ENCODE measurements at places on chromosomes 11 and 22.
A peak's percentile ranks its signal among the peaks of the same experiment; 100 is the strongest.

DNA sequence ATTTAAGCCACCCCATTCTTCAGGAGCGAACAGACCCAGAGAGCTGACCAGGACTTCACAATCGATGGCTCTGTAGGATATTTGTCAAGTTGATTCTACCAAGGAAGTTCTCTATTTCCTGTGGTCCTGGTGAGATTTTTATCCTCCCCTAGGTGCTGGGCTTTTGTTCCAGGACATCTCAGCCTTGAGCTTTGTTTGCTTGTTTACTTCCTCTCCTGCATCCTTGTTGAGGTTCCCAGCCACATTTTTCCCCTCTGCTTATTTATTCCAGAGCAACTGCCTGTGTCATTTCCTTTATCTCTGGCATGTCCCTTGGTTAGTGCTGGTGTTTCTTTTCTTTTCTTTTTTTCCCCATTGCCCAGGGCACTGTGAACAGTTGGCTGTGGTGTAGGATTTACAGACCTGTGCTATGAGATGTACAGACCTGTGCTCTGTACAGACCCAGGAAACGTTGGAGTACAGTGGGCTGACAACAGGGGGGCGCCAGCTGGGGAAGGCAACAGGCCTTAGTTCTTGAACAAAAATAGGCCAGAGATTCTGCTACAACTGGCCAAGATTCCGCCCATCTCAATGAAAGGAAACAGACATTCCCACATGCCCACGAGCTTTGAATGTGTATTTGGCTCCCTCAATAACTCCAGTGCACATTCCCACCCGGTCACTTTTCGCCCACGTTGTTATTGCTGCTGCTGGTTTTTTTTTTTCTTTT, 235.9 kb upstream of the DDI1 start:
- no peak for DNase-seq

GRCh38 chr11:35174666-35175065, 35.7 kb downstream of the CD44 start:
- DNase-seq, result no peak

DNA sequence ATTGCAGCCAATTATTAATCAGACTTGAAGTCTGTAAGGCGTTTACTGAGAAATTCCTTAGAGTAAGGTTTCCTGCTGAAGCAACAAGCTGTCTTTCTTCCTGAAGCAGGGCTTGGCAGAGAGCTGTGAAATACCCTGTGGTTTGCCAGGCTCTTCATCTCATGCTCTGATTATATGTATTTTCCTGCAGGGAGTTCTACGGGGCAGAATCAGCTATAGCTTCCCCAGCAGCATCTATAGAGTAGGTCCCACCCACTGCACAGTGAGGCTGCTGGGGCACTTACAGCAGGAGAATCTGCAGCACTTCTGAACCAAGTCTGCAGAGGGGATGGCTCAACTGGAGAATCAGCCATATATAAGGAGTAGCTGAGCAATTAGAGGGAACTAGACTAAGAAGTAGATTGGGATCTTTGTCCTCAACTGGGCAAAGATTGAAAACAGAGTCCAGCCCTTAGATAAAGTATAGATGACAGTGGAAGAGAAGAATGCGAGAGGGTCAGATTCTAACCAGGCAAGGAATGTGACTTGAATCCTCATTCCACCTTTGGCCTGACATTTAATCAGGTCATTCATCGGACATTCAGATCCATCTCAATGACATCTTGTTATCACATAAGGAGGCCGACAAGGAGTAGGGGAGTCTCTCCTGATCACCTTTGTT, 37.6 kb downstream of the CNTF start:
- no peak for DNase-seq

DNA sequence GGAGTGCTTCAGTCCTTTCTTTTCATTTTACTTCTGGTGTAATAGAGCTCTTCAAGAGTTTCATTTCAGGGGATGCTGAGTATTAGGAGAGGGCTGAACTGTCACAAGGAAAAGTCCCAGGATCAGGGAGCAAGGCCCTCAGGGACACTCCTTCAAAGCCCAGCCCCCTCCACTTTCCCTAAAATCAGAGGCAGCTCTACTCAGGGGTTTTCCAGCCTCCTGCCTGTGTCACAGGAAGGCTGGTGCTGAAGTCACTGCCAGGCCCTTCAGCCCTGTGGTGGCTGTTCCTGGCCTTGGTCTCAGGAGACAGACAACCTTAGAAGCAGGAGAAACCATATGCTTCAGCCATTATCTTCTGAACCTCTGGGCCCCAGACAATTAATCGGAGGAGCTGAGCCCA, 36.4 kb upstream of the KIRREL3 start:
- DNase-seq, result no peak

- peak; percentile 47 for DNase-seq
Measured at GRCh38 chr11:83174008-83174407, 17.1 kb downstream of the PCF11 start.

GRCh38 chr22:29482253-29482652, 2.2 kb downstream of the NEFH start:
- no peak for DNase-seq

- peak; percentile 59 for DNase-seq
Measured at GRCh38 chr11:43947003-43947500, 4.6 kb downstream of the C11orf96 start.

GRCh38 chr22:42343121-42343454, 72.6 kb upstream of the TCF20 start:
- DNase-seq, result peak; percentile 26

GRCh38 chr22:31288496-31289240, 3.6 kb downstream of the PIK3IP1 start:
- no peak for DNase-seq

DNA sequence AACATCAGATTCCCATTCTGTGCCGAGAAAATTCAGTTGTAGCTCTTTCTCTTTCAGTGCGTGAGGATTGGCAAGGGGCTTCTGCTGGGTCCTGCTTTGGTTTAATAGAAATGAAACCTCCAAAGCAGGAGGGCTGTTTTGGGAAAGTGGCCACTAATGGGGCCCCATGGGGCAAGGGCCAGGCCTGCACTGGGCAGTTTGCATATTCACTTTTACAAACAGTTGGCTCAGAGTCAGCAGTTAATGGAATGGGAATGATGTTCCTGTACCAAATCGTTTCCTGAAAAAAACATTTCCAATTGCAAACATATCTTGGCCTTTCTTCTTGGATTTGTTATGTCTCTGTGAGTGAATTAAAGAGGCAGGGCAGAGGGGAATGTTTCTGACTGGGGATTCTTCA, 92.1 kb downstream of the PARVA start:
- DNase-seq, result no peak

DNA sequence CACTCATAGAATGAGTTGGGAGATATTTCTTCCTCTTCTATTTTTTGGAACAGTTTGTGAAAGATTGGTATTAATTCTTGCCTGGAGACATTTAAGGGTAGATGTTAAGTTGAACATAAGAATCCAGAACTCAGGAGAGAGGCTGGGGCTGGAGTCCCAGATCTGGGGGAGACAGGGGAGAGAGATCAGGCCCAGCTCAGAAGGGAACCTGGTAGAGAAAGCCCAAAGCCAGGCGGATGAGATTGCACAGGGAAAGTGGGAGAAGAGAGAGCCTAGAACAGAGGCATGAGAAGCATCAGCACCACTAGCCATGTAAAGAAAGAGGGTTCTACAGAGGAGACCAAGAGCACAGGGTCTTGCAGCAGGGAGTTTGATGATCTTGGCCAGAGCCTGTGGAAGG, 13.0 kb upstream of the GNAZ start:
- no peak for DNase-seq

DNA sequence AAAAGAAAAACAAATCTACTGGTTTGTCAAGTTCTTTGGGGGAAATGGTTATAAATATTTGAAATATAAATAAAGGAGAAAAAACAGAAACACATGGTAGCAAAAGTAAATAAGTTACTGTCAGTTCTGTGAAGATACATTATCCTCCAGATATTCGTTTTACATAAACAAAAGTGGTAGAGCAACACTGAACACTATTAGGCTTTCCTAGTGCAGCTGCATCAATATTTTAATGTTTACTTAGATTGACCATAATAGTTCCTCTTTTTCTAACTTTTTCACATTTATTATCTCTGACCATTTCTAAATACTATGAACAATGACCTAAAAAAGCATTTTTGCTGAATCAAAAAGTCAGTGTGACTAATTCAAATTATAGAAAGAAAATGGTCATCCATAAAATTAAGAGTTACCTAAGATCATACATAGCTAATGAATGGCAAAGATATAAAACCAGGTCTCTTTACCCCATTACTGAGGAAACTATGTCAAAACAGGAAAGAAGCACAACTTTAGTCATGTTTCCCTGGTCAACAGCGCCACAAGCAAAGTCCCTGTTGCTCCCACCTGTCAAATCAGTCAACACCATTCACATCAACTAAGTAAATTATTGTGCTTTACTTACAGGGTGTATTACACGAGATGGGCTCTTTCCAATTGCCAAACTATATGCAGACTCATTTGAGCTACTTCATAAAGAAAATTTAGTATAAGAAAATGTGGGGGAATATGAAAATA, 38.5 kb downstream of the SBF2 start:
- no peak for DNase-seq

DNA sequence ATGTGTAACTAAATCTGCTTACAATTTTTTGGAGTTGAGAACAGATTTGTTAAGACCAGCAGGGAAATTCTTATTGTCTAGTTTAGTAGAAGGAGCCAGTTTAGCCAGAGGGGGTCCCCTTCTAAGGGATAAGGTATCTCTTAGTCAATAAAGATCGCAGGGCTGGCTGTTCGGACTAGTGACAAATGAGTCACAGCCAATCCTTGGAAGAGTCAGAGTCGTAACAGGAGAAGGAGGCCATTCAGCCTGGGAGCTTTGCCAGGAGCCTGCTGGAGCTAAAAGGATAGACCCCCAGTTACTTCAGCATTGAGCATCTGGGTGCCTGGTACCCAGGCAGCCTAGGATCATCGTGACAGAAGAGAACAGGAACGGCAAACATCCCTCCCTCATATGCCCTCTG, 191.6 kb upstream of the ARHGAP20 start:
- no peak for DNase-seq

DNA sequence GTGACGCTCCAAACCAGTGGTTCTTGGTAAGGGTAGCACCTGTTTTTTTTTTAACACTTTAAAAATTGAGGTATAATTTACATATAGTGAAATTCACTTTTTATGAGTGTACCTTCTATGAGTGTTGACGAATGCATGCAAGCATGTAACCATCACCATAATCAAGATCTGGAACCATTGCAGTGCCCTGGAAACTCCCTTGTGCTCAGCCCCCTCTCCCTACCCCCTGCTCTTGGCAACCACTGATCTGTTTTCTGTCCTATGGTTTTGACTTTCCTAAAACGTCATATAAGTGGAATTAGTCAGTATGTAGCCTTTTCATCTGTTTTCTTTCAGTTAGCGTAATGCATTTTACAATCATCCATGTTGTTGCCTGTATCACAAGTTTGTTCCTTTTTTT, 212.2 kb downstream of the GRIK4 start:
- DNase-seq, result no peak

- no peak for DNase-seq
Measured at GRCh38 chr11:65448074-65448417, 25.4 kb downstream of the NEAT1 start.

DNA sequence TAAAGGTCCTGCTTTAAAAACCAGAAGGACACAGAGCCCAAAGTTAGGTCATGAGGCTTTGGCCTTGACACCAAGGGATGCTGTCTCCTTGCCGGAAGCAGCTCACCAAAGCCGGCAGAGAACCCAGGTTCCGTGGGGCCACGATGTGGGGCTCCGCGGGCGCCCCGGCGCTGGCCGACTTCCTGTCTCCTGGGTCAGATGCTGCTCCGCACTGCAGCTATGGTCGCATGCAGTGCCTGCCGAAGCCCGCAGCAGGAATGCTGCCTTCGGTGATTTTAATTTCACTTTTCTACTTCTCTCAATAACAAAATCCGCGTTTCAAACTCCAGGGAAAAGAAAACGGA, 454 bp upstream of the OTUB1 start:
- DNase-seq, result peak; percentile 85

DNA sequence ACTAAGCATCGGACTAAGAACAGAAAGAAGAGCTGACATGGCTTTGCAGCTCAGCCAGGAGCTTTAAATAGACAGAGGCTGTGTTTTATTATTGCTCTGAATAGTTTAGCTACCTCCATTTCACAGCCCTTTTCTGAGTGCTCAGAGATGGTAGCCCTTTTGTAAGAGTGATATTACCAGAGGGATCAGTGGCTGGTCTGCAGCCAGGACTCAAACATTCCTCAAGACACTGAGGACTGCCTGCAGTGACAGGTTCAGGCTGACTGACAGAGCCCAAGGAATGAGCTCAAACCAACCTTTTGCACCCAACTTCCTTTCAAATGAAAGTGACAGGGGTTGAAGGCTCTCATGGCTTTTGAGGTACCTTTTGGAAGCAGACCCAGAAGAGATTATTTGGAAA, 189.0 kb downstream of the DDX10 start:
- peak; percentile 53 for DNase-seq

DNA sequence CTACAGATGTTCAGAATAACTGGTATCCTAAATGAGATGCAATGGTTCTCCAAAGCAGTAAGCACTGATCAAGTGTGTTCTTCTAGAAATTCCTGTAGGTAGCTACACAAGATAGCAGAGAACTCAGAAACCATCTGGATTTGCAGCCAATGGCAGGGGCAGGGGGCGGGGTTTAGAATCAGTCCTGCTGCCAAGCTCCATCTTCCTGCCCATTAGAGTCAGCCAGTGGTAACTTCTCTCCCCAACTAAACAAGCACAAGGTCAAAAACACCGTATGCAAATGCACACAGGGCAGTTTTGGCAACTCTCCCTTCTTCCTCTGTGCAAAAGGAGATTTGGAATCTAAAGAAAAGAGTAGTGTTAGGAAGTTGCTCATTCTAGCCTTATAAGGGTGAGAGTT, 237.5 kb upstream of the CCDC90B start:
- no peak for DNase-seq

DNA sequence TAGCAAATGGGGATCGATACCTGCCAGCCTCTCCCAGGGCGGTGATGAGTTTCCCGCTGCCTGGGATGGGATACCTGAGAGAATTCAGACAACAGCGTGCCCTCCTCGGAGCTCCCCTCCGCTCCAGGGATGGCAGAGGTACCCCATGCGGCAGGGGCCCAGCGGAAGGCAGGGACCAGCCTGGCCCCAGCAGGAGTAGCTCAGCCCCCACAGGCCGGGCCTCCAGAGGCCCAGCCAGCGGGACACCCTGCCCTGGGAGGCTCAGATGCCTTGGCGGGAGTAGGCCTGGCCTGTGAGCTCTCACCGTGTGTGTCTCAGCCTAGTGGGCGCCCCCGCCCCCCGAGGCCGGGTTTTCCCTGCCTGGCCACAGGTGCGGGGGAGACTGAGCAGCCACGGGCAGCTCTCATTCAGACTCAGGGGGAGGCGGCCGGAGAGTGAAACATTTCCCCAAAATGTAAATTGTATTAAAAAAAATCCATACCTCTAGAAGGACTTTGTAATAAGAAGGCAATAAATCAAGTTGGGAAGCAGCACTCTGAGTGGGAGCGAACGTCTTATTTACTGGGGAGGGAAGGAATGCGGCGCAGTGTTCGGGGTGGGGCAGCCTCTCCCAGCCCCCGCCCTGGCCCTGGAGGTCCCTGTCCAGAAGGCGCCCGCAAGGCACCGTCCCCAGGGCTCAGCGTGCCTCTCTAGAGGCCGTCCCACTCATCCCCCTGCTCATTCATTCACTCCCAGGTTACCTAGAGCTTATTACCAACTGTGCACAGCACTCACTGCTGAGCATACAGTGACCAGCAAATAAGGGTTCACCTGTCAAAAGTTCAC, 888.0 kb downstream of the BRD1 start:
- DNase-seq, result no peak

Data from RPMI8226 (cell line).